ENCODE measurements at places on chromosomes 7 and 10.
A peak's percentile ranks its signal among the peaks of the same experiment; 100 is the strongest.

GRCh38 chr7:120862987-120863590, 5.1 kb upstream of the TSPAN12 start:
- DNase-seq, result no peak

- no peak for DNase-seq
Observed at GRCh38 chr10:33712825-33713224, 378.4 kb upstream of the NRP1 start.

DNA sequence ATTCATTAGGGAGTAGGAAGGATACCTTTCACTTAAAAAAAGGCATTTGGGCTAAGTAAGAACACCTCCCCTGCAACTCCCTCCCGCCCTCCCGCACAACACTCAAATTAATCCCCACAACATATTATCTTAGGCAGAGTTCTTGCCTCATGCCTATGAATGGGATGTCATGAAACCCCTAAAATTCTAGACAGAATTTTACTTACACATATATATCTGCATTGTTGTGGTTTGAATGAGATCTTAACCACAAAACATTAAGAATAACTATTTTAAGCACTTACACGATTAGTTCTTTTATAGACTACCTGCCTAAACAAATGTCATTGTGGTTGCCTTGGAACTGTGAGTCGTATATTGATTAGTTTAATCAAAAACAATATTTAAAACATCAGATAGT, 4.5 kb upstream of the ITGB1 start:
- no peak for DNase-seq

GRCh38 chr10:117463545-117463920, 79.0 kb upstream of the EMX2 start:
- DNase-seq, result no peak

- DNase-seq, result no peak
Observed at GRCh38 chr10:79431891-79432831, 13.3 kb downstream of the ZCCHC24 start.

- no peak for DNase-seq
Observed at GRCh38 chr10:89207801-89208551, 859 bp upstream of the CH25H start.

GRCh38 chr7:22358820-22359697, 2.1 kb upstream of the RAPGEF5 start:
- DNase-seq, result no peak

- DNase-seq, result peak; percentile 17
Observed at GRCh38 chr7:28389504-28390395, 22.6 kb upstream of the CREB5 start.

DNA sequence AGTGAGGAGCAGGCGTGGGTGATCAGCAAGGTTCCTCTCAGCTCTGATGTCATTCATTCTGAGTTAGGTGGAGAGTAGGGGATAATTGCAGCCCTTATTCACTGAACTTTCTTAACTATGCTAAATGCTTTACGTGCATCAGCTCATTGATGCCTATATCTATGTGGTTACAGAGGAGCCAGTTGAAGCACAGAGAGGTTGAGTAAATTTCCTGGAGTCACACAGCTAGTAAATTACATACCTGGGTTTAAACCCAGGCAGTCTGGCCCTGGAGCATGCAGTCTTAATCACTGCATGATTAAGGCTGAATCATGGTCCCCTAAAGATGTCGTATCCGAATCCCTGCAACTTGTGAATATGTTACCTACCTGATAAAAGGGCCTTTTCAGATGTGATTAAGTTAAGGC, 99.6 kb downstream of the GRK5 start:
- no peak for DNase-seq

GRCh38 chr7:2639181-2639681, 7.4 kb downstream of the TTYH3 start:
- peak; percentile 26 for DNase-seq

- no peak for DNase-seq
Observed at GRCh38 chr7:28745351-28745750, 212.8 kb downstream of the TRIL start.

DNA sequence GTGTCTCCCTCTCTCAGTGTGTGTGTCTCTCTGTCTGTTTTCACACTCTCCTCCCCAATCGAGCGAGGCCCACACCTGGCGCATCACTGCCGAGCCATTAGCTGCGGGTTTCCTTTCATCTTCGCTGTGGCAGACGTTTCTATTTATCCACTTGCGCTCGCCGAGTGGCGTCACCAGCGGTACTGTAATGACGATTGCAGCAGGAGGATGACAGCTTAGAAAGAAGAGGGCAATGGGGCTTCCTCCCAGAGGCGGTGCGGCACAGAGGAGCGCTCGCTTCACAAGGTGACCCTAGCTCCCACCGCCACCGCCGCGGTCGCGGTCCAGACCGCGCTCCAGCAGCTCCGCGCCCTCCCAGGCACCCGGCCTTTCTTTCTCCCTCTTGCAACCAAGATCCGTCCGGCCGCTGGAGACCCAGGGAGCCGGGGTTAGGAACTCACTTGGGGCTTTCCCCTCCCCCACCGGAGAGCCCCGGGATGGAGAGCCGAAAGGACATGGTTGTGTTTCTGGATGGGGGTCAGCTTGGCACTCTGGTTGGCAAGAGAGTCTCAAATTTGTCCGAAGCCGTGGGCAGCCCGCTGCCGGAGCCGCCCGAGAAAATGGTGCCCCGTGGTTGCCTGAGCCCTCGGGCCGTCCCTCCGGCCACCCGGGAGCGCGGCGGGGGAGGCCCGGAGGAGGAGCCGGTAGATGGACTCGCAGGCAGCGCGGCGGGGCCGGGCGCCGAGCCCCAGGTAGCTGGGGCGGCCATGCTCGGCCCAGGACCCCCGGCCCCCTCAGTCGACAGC, at the start of gene EVX1:
Gene EVX1, plus strand, starts transcription at position 248 of the 785 bp plus-strand sequence. Its CDS starts 229 bp downstream, at position 477.
- DNase-seq, result no peak

DNA sequence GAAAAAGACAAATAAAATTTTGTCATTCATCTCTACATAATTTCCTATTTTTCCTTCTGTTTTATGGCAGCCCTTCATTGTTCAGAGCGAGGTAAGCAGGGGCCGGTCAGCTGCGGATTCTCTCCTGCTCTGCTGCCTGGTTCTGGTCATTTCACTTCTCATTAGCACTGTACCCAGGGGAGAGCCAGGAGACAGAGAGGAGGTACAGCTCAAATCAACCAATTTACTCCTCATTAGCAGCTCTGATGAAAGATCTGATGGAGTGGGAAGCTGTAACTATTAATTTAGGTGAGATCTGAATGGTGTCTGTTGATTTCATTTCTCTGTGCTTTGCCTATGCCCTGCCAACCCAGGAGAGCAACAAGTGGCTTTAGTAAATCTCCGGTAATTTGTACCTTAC, 241.5 kb upstream of the PFKP start:
- no peak for DNase-seq

GRCh38 chr10:44979281-44980191, 927 bp upstream of the DEPP1 start:
- DNase-seq, result no peak

DNA sequence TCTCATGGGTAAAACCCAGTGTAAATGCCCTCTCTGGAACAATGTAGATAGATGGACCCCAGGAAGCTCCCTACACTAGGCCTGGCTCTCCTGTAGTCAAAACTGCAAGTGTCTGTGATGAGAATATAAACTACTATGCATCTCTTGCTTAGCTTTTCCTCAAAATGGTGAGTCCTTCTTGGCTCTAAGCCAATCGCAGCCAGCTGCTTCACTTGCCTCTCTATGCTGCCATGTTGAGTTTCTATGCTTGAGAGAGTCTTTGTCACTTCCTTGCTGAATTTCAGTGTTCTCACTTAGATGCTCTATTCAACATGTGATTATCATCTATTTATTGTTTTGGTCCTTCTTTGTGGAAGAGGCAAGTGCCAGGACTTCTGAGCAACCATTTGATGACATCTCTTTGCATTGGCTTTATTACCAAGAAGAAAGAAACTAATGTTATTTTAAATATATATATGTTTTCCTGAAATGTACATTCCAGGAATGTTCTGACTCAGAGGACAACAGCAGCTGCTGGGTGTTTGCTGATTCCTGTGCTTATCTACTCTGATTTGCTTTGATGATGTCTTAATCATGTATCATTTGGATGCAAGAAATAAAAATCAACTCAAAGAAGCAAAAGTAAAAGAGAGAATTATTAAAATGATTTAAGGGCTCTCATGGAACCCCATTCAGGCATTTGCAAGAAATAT, 16.6 kb downstream of the TAS2R40 start:
- DNase-seq, result no peak

GRCh38 chr10:32084185-32084851, 28.1 kb upstream of the KIF5B start:
- no peak for DNase-seq

- DNase-seq, result no peak
Observed at GRCh38 chr10:112751651-112752050, 198.4 kb upstream of the TCF7L2 start.

GRCh38 chr7:24227068-24227467, 56.9 kb upstream of the NPY start:
- no peak for DNase-seq

- no peak for DNase-seq
Observed at GRCh38 chr10:120755771-120756170, 95.4 kb upstream of the WDR11 start.

GRCh38 chr7:10930551-10930950, 43.1 kb upstream of the PHF14 start:
- no peak for DNase-seq

GRCh38 chr7:70321016-70321590, 722.8 kb downstream of the AUTS2 start:
- no peak for DNase-seq

DNA sequence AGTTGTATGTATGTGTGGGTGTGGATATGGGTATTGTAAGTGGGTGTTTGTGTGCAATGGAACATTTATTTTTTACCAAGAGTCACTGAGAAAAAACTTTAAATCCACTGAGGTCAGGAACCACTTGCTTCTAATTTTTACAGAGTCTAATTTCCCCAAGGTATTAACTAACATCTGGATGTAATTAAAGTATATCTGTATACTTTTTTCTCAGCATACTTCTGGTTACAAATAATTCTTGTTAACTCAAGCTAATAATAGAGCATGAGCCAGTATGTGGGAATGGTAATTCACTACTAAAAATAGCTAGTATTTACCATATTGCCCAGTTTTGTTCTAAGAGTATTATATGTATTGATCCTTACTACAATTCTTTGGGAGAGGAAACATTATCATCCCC, 24.6 kb upstream of the STEAP4 start:
- DNase-seq, result no peak

- no peak for DNase-seq
Observed at GRCh38 chr7:169276-170172, 22.8 kb upstream of the FAM20C start.

GRCh38 chr7:150946421-150947240, 31.5 kb downstream of the KCNH2 start:
- no peak for DNase-seq

DNA sequence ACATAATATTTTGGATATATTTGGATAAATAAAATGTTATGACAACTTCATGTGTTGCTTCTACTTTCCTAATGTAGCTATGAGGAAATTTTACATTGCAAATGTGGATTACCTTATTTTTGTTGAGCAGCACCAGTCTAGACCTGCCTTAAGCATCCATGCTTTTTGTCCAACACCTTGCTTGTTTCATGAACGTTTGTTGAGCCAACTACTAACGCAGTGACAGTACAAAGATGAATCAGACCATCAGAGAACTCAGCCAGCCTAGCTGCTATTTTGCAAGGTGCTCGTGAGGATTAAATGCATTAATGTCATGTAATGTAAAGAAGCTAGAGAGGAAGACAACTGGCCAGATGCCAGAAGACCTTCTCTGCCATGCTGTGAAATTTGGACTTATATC, 1.1 kb upstream of the ZC3HAV1L start:
- no peak for DNase-seq

- DNase-seq, result no peak
Observed at GRCh38 chr7:122397381-122397780, 92.8 kb upstream of the FEZF1 start.

GRCh38 chr7:55502124-55502857, 70.0 kb downstream of the VOPP1 start:
- DNase-seq, result peak; percentile 19

- no peak for DNase-seq
Observed at GRCh38 chr7:106813705-106814305, 51.3 kb upstream of the PIK3CG start.

- no peak for DNase-seq
Observed at GRCh38 chr7:27224983-27225934, 17.3 kb upstream of the EVX1 start.

GRCh38 chr7:123824754-123825067, 20.3 kb upstream of the HYAL4 start:
- no peak for DNase-seq

- no peak for DNase-seq
Observed at GRCh38 chr10:7563368-7563767, 103.4 kb downstream of the ITIH5 start.

Data from hippocampal formation (tissue), 2 donors.